ENCODE measurements at places on chromosomes 13 and 19.

DNA sequence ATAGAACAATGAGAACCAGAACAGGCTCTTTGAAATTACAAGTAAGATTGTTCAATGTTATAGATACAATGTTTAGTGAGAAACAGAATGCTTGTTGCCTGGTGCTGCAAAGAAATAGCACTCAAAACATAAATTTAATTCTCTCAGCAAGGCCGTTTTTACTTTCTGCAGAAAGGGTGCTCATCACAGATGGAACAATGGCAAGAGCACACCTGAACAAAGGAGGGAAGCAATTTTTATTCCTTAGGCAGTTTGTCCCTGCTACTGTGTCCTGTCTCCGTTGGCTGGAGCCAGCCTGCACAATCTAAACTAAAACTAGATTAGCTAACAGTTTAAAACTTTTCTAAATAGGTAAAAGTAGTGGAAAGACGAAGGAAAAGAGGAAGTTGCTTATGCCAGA is 10.4 kb upstream of the ZNF8 start:
- H3K27me3 ChIP-seq: no peaks in the 10 kb centered on the region
- H3K4me3 ChIP-seq: no peak overlapping the region
- H3K27ac ChIP-seq: no peak overlapping the region
- DNase-seq: no peak
- H3K4me1 ChIP-seq: no peaks in the 10 kb centered on the region

DNA sequence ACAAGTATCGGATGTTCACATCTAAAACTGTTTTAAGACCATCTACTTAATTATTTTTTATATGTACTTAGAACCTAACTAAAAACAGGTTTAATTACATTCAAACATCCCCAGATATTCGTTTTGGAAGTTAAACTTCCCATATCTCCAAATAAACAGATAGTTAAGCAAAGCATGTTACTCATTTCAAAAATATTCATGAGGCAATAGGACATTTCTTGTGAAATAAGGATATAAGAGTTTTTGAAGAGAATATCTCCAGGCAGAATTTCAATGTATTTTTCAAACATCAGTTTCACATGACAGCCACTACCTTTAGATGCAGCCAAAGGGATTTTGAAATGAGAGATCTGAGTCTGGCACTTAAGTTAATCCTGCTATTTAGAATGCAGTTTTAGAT is 697.5 kb downstream of the SLITRK1 start:
- no peaks in the 10 kb centered on the region for H3K4me1 ChIP-seq
- H3K4me3 ChIP-seq: no peak overlapping the region
- no peaks in the 10 kb centered on the region for H3K27me3 ChIP-seq
- H3K36me3 ChIP-seq: no peaks in the 10 kb centered on the region
- no peak overlapping the region for H3K27ac ChIP-seq

DNA sequence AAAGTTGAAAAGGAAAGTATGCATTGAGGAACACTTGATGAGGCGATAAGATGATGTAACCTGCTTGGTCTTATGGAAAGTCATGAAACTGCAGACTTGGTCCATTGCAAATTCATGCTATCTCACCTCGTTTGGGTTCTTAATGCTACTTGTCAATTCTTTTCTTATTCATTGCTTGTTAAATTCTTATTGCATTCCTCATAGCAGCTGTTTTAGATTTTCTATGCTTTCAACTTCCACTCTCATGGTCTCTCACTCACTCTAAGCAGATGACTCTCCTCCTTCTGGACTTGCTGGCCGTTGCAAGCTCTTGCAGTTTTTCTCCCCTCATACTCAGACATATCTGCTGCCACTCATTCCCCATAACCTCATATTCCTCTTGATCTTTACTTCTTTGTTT is 67.8 kb upstream of the CSNK1A1L start:
- peak overlapping the region; percentile 72 for H3K27ac ChIP-seq
- no peaks in the 10 kb centered on the region for H3K36me3 ChIP-seq
- no peaks in the 10 kb centered on the region for H3K27me3 ChIP-seq
- peak; percentile 88 for DNase-seq

DNA sequence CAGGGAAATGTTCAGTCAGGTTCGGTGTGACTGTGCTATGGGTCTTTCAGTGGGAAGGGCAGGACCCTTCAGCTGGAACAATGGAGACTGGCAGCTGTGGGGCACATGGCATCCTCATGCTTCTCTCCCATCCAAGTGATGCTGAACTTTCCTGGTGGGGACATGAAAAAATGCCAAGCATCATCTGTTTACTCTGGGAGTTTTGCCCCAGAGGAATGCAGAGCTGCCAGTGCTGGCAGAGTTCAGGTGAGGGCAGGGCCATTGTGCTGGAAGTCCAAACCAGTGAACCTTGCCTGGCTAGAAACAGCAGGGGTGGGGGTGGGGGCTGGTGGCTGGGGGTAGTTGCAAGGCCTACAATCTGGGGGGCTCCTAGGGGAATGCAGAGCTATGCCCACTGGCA is 1320.6 kb downstream of the PCDH9 start:
- H3K4me3 ChIP-seq: no peak overlapping the region
- H3K27ac ChIP-seq: no peak overlapping the region
- H3K36me3 ChIP-seq: no peaks in the 10 kb centered on the region

GRCh38 chr13:110712849-110713641 is 455 bp upstream of the ING1 start:
- H3K4me1 ChIP-seq: peaks cover 12% of the 10 kb centered on the region
- DNase-seq: peak; percentile 100
- peak overlapping the region; percentile 99 for H3K4me3 ChIP-seq
- no peaks in the 10 kb centered on the region for H3K27me3 ChIP-seq

GRCh38 chr13:99282264-99283231 is 24.4 kb upstream of the GPR18 start:
- no peak overlapping the region for H3K4me3 ChIP-seq
- no peaks in the 10 kb centered on the region for H3K27me3 ChIP-seq
- H3K4me1 ChIP-seq: peaks cover 16% of the 10 kb centered on the region
- peak overlapping the region; percentile 80 for H3K27ac ChIP-seq
- no peaks in the 10 kb centered on the region for H3K36me3 ChIP-seq

DNA sequence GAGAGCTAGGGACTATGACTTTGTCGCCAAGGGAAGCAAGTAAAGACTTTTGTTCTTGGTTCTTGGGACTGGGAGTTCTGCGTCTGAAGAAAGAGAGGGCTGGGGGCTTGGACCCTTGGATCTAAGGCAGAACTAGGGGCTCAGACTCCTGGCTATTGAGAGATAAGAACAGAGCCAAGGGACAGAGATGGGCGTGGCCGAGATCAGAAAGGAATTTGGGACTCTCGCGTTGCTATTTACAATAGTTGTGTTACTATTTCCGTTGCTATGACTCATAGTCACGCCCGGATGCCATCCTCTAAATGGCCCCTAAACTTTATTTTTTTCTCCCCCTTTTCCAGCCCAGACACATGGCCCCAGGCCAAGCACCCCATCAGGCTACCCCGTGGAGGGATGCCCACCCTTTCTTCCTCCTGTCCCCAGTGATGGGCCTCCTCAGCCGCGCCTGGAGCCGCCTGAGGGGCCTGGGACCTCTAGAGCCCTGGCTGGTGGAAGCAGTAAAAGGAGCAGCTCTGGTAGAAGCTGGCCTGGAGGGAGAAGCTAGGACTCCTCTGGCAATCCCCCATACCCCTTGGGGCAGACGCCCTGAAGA is 759 bp downstream of the PPP1R15A start:
- peaks cover 47% of the 10 kb centered on the region for H3K36me3 ChIP-seq
- H3K27ac ChIP-seq: peak overlapping the region; percentile 99
- peak; percentile 97 for DNase-seq

DNA sequence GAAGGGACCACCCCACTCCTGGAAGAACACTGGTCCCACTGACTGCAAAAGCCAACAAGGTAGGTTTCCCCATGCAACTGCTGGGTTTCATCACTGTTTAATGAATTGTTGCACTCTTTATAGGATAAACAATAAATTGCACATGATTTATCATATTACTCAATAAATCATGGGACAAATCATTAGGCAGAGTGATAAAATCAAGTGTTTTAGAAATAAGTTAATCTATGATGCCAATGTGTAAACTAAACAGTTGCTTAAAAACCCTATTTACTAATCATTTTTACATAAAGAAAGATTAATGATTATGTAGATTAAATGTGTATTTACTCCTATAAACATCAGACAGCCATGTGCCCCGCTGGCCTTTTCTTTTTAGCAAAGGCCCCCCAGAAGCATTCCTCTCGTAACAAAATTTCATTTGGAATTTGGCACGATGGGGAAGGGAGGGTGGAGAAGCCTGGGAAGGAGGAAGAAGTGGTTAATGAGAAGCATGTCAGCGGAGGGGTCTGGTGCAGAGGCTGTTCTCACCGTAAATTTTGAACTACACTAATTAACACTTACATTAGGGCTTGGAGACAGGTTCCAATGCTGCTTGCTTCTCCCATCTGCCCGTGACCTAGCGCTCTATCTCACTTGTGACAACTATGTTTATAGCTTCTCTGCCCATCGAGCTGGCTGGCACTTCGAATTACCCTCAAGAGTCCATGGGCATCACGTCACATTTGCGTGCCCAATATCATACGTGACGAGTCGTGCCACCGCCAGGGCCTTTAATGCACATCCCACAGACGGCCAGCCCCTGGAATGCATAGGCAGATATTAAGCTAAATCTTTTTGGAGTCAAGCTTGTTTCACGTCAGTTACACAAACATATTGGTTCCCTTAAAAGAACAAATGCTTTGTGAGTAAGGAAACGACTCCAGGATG is 357.7 kb upstream of the TSHZ3 start:
- H3K36me3 ChIP-seq: no peaks in the 10 kb centered on the region
- no peak overlapping the region for H3K27ac ChIP-seq
- H3K27me3 ChIP-seq: no peaks in the 10 kb centered on the region
- no peaks in the 10 kb centered on the region for H3K4me1 ChIP-seq
- no peak overlapping the region for H3K4me3 ChIP-seq
- no peak for DNase-seq

GRCh38 chr13:94433055-94433961 is 46.2 kb downstream of the DCT start:
- DNase-seq: no peak
- H3K36me3 ChIP-seq: no peaks in the 10 kb centered on the region
- H3K27ac ChIP-seq: no peak overlapping the region
- H3K4me1 ChIP-seq: no peaks in the 10 kb centered on the region
- H3K4me3 ChIP-seq: no peak overlapping the region

DNA sequence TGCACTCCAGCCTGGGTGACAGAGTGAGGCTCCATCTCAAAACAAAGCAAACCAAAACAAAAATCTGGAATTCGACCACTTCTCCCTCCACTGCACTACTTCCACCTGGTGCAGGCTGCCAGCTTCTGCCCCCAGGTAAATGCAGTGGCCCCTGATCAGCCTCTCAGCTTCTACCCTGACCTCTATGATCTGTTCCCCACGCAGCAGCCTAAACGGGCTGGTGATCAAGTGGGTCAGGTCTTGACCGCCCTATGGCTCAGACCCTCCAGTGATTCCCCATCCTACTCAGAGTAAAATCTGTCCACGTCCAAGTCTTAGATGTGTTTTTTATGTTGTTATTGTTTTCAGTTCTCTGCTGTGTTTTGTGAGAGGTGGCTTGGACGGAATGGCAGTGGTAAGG is 163.9 kb downstream of the KCTD15 start:
- H3K27me3 ChIP-seq: no peaks in the 10 kb centered on the region
- H3K36me3 ChIP-seq: no peaks in the 10 kb centered on the region
- no peak for DNase-seq
- H3K4me3 ChIP-seq: no peak overlapping the region

All from muscle of leg (tissue), 16 donors.